ENCODE measurements at places on chromosomes 4 and X. TPM values are rescaled to one million over a fixed set of nuclear protein-coding genes. Genes with fewer than 3 reads are reported as not detected.

The GAGE2A gene
- total RNA-seq, result not detected

The GC gene
- not detected for total RNA-seq

The SPOCK3 gene
- not detected for total RNA-seq

The FAM9B gene
- not detected for total RNA-seq

The COL4A6 gene
- not detected for total RNA-seq

The TRAM1L1 gene
- not detected for total RNA-seq

The BEND4 gene
- 0.72 TPM for total RNA-seq

The NWD2 gene
- not detected for total RNA-seq

The ZAR1 gene
- not detected for total RNA-seq

The BTK gene
- total RNA-seq, result not detected

The XAGE1B gene
- total RNA-seq, result not detected

The LGI2 gene
- not detected for total RNA-seq
